Occipital lobe (tissue), 3 donors: ENCODE measurements at places on chromosomes 4 and X.

- DNase-seq, result no peak
Measured at GRCh38 chr4:178812866-178813265, 1370.6 kb upstream of the AGA start.

GRCh38 chr4:16263056-16263455 is 36.8 kb upstream of the TAPT1 start:
- no peak for DNase-seq

- no peak for DNase-seq
Measured at GRCh38 chr4:7328913-7329638, 105.7 kb downstream of the PSAPL1 start.

DNA sequence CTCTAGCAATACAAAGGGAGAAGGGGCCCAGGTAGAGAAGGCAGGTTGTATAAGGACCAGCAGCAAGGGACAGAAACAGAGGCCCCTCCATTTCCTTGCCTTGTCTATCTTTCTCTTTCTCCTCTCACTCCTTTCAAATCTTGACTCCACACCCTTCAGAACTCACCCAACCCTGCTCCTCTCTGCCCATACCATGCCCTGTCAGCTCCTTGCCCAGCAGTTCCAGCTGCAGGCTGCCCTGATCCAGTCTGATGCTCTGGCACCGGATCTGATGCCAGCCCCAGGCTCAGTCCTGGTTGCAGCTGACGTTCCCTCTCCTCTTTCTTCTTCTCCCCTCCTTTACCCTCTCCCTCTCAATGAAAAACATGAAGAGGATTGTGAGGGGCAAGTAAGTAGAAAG is 291.2 kb downstream of the FBXW7 start:
- DNase-seq, result no peak

DNA sequence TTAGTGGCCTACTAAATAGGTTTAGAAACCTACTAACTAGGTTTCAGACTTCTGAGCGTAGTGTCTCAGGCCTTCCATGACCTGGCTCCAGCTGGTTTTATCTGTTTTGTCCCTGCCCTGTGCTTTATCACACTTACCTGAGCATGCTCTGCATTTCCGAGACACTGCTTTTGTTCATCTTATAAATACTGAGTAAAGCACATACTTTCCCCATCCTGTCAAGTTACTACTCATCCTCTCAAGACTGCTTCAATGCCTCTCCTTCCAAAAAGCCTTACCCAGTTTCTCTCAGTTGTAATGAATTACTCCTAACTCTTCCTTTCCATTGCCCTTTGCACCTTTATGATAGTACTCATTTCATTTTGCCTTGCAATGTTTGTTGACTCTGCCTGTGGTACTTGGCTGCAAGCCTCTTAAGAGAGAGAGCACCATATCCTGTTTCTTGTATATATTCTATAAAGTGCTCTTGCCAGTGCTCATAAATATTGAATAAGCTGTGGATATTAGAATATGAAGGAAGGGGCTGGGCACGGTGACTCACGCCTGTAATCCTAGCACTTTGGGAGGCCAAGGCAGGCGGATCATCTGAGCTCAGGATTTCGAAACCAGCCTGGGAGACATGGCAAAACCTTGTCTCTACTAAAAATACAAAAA is 34.4 kb downstream of the SLAIN2 start:
- no peak for DNase-seq

GRCh38 chr4:41365681-41366080 is 109.0 kb downstream of the UCHL1 start:
- DNase-seq, result peak; percentile 88

- no peak for DNase-seq
Measured at GRCh38 chr4:43619219-43619618, 726.7 kb downstream of the GRXCR1 start.

- no peak for DNase-seq
Measured at GRCh38 chr4:1790005-1790404, 3.1 kb upstream of the FGFR3 start.

GRCh38 chr4:124118061-124118460 is 594.5 kb downstream of the ANKRD50 start:
- DNase-seq, result no peak
